ENCODE measurements at places on chromosomes 3 and 15.
A peak's percentile ranks its signal among the peaks of the same experiment; 100 is the strongest.

GRCh38 chr3:162729686-162730085, 1233.1 kb downstream of the OTOL1 start:
- no peak for DNase-seq

GRCh38 chr3:23948761-23949160, 3.7 kb downstream of the NR1D2 start:
- no peak for DNase-seq

- DNase-seq, result no peak
Observed at GRCh38 chr3:86782286-86782685, 208.7 kb downstream of the VGLL3 start.

- no peak for DNase-seq
Observed at GRCh38 chr3:76078101-76078500, 292.8 kb upstream of the ZNF717 start.

DNA sequence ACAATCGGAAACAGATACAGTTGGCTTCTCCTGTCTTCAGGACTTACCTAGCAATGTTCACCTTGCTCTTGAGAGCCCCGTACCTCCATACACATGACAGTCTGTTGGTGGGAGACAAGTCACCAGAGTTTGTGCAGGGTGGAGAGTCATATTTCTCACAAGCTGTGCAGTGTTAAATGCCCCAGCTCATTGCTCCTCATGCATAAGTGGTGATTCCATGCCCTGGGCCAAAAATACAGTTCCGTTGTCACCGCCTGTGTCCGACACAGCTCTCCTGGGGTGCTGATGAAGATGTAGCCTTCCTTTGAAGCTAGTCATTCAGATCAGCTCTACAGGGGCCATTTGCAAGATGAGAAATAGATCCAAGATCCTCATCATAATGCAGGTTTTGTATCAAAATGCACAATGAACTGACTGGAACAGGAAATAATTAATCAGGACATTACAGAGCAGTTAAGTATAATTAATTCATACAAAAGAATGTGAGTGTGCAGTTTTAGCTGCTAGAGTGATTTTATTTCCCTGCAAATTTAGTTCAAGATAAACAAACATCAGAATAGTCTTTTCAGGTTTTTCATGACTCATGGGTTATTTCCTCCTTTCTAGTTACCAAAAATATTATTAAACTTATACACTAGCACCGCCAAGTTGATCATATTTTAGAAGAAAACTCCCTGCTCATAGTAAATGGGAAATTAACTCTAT, 66.5 kb downstream of the CD47 start:
- no peak for DNase-seq

- DNase-seq, result no peak
Observed at GRCh38 chr15:65634356-65634755, 12.6 kb downstream of the SLC24A1 start.

GRCh38 chr3:70890020-70890394, 577.6 kb upstream of the MDFIC2 start:
- no peak for DNase-seq

GRCh38 chr15:44811337-44811736, 75.0 kb downstream of the TRIM69 start:
- no peak for DNase-seq

DNA sequence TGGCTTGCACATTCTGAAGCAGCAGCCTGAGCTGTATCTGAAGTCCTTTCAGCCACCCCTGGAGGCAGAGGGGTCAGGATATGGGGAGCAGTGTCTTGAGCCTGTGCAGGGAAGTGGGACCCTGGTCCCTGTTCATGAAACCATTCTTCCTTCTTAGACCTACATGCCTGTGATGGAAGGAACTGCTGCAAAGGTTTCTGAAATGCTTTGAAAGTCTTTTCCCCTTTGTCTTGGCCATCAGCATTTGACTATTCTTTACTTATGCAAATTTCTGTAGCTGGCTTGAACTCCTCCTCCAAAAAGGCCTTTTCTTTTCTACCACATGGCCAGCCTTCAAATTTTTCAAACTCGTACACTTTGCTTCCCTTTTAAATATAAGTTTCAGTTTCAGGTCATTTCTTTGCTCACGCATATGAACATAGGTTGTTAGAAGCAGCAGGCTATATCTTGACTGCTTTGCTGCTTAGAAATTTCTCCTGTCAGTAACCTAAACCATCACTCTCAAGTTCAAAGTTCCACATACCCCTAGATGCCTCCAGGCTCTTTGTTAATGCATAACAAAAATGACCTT, 62.3 kb downstream of the GALK2 start:
- no peak for DNase-seq

GRCh38 chr3:20340324-20340928, 154.4 kb upstream of the SGO1 start:
- peak; percentile 76 for DNase-seq

- no peak for DNase-seq
Observed at GRCh38 chr3:37163262-37164015, 10.9 kb downstream of the LRRFIP2 start.

DNA sequence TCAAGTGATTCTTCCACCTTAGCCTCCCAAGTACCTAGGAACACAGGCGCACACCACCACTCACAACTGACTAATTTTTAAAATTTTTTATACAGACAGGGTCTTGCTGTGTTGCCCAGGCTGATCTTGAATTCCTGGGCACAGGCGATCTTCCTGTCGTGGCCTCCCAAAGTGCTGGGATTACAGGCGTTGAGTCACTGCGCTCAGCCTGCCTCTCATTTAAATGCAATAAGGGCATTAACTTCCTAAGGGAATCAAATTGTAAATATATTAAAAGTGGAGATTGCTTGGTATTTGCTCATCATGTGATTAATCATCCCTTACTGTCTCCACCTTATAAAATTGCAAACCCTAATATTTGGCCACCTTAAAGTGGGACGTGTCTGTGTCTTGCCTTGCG, 65.2 kb downstream of the PGPEP1L start:
- no peak for DNase-seq

DNA sequence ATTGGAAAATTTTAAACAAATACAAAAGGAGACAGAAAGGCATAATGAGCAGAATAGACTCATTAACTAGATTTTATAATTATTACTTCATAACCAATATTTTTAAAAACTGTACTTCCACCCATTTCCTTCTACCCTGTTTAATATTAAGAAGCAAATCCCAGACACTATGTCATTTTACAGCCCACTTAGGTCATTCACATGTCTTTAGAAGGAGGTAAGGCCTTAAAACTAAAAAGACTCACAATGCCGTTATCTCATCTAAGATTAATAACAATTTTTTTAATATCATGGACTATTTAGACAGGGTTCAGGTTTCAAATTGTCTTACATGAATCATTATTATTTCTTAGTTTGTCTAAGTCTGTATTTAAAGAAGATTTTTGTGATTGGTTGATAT, 217.2 kb downstream of the NFKBIZ start:
- no peak for DNase-seq

DNA sequence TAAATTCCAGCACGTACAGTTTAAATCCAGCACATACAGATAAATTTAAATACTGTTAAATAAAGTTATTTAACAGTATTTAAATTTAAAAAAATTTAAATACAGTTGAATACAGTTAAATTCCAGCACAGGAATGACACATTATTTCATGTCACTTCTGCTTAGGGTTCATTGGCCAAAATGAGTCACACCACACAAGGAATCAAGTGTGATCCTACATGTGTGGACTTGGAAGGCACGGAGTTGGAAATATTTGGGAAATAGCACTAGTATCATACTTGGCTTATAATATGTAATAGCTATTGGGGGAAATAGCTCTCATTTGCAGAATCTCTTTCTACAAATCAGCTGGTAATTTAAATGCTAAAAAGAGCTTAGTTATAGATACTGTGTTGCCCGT, 10.6 kb downstream of the RAB7A start:
- DNase-seq, result no peak

- no peak for DNase-seq
Observed at GRCh38 chr15:78915341-78916087, 29.3 kb downstream of the CTSH start.

- no peak for DNase-seq
Observed at GRCh38 chr3:120743556-120744195, 1.1 kb downstream of the GTF2E1 start.

DNA sequence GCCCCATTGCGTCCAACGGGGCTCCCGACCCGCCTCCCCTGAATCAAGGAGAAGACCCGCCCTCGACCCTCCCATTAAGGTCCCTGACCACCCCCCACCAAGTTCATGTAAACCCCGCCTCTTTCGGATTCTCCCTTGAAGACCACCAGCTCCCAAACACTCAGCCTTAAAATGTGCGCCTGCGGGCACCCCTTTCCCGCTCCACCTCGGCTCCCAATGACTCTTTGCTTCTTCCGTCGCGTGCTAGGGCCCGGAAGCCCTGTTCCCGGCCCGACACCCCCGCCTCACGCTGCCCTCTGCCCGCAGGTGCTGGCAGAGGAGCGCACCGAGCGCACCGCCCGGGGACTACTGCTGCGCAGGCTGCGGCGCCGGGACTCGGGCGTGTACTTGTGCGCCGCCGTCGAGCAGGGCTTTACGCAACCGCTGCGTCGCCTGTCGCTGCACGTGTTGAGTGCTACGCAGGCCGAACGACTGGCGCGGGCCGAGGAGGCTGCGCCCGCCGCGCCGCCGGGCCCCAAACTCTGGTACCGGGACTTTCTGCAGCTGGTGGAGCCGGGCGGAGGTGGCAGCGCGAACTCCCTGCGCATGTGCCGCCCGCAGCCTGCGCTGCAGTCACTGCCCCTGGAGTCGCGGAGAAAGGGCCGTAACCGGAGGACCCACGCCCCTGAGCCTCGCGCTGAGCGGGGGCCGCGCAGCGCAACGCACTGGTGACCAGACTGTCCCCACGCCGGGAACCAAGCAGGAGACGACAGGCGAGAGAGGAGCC, 2.7 kb upstream of the LSMEM2 start:
- DNase-seq, result no peak

- DNase-seq, result no peak
Observed at GRCh38 chr3:131728898-131729642, 226.3 kb upstream of the MRPL3 start.

DNA sequence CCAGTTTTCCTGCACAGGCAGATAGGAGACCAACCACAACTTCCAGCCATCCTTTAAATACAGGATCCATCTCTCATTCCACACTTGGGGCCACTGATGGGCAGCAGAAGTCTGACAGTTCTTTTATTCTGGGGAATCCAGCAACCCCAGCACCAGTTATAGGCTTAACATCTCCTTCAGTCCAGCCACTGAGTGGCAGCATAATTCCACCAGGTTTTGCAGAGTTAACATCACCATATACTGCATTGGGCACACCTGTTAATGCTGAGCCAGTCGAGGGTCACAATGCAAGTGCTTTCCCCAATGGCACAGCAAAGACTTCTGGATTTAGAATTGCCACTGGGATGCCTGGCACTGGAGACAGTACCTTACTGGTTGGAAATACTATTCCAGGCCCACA, 2.9 kb downstream of the NPAP1 start:
- no peak for DNase-seq

- no peak for DNase-seq
Observed at GRCh38 chr3:103052236-103052830, 617.5 kb downstream of the ZPLD1 start.

DNA sequence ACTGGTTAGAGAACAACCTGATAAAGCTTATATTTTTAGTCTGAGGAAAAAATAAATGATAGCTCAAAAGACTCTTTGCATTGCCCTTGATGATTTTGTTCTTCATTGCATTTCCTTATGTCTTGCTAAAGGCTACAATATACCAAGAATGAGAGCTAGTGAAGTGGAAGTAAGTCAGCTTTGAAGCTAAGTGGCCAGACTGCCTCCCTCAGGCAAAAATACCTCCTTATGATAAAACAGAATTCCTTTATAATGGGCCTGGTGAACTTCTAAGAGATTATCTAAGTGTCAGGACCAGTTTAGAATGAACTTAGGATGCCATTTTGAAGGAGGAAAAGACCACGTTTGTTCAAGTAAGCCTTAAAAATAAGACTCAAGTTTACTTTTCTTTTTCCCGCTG, 678.4 kb downstream of the ROBO2 start:
- no peak for DNase-seq

- DNase-seq, result no peak
Observed at GRCh38 chr15:64902863-64903262, 8.8 kb upstream of the ANKDD1A start.

GRCh38 chr3:42652611-42653302, 740 bp upstream of the ZBTB47 start:
- DNase-seq, result peak; percentile 34

Measured in liver (tissue), 10 donors.